ENCODE measurements at places on chromosomes 1 and 21.

DNA sequence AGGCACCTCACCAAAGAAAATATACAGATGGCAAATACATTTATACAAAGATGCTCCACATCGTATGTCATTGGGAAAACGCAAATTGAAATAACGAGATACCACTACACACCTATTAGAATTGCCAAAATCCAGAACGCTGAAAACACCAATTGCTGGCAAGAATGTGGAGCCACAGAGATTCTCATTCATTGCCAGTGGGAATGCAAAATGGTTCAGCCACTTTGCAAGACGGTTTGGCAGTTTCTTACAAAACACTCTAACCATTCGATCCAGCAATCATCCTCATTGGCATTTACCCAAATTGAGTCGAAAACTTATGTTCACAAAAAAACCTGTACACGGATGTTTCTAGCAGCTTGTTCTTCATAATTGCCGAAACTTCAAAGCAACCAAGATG, 223.3 kb upstream of the GREM2 start:
- no peak for DNase-seq

DNA sequence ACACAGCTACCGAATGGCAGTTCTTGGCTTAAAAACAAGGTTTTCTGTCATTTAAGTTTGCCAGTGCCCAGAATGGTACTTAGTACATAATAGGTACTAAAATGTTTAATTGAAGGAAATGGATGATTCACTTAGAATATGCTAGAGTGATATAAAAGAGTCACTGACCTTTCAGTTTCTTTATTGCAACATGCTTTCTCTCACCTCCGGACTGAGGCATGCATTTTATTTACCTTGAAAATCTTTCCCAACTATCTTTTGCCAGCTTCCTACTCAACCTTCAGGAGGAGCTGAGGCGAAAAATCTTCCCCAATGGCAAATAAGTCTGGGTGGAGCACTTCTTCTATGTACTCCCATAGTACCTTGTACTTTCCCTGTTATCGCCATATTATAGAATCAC, 244.9 kb downstream of the ZNF648 start:
- no peak for DNase-seq

DNA sequence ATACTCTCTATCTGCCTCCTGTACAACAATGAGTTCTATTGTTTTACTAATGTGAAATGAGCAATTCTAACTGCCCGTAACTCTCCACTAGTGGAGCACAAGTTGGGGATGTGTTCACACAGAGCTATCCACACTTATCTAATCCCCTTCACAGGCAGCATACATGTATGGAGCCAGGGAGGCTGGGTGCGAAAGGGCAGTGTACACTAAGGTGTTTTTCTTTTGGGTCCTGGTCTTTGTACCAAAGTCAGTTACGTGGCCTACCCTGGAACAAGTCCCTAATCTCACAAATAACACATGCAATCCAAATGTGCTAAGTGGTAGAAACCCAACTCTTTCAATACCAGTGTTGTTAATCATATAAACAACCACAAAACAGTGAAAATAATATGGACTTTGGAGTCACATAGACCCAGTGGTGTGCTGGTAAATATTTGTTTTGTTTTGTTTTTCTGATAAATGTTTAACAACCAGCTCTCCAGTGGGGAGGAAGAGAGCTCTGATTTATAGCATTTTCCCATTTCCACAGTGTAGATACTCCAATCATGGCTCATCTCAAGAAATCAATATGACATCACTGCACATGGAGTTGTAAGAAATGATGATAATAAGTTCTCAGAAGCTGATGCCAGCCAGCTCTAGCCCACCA, 319.9 kb upstream of the DUSP10 start:
- no peak for DNase-seq

- no peak for DNase-seq
These were observed 198.7 kb upstream of the PBX1 start for GRCh38 chr1:164360265-164360664.

GRCh38 chr1:7335224-7335879, 435.7 kb upstream of the VAMP3 start:
- DNase-seq, result no peak

GRCh38 chr1:113545626-113546025, 155.3 kb downstream of the MAGI3 start:
- DNase-seq, result no peak

DNA sequence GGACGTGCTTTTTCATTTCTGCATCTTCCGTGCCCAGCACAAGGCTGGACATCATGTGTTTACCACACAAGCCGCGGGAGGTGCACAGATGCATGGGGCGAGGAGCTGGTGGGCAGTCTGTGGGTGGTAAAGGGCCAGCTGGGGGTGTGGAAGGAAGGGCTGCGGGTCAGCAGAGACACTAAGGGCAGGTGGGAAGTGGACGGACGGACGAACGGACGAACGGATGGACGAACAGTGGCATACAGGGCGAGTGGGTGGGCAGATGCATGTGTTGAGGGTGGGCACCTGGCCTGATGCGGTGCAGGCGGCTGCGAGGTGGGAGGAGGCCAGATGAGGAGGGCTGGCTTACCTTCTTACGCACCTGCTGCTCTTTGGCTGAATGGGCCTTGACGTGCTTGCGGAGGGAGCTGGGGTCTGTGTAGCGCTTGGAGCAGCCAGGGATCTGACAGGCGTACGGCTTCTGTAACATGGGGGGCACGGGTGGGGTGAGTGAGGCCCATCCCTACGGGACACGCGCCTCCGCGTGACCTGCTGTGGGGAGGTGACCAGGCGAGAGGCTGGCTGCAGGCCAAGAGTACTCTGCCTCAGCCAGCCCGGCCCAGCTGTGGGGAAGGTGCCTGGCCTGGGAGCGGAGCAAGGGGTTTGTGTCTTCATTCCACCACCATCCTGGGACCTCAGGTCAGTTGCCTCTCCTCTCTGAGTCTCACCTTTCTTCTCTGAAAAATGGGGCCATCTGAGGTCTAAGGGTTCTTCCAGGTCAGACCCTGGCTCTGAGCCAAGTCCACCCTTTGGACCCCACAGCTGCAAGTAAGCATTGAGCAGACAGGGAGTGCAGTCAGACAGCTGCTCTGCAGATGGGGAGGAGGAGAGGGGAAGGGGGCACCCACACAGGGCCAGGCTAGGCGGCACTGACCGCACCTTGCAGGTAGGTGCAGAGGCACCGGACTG, 65.5 kb downstream of the DMRTB1 start:
- DNase-seq, result no peak

DNA sequence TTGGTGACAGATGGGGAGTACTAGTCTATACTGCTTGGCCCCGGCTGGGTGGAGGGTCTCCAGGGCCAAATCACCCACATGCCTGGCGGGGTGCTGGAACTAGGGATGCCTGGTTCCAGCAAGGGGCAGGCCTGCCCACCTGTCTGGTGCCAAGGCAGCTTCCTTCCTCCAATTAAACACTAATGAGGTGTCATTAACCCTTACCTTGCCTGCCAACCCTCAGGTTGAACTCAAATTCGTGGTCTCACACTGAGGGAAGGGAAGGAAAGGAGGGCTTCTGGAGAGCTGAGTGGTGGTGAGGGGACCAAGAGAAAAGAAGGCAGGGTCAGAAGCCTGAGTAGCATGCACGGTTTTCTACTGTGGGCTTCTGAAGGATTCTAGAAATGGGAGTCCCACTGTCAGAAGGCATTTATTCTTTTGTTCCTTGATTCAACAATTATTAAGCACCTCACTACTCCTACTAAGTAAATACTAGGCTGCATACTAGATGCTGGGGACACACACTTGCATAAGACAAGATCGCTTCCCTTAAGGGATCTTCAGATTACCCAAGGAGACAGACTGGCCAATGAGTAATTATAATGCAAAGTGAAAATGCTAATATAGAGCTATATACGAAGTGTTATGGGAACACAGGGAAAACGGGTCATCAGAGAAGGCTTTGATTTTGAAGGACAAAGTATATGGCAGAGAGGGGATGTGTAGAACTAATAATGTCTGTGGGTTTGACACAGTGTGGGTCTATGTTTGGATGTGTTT, 5.9 kb upstream of the EFNA3 start:
- no peak for DNase-seq

- DNase-seq, result no peak
These were observed 54.9 kb downstream of the ACBD3 start for GRCh38 chr1:226131639-226132038.

GRCh38 chr1:169508432-169509338, 22.9 kb upstream of the SLC19A2 start:
- no peak for DNase-seq

DNA sequence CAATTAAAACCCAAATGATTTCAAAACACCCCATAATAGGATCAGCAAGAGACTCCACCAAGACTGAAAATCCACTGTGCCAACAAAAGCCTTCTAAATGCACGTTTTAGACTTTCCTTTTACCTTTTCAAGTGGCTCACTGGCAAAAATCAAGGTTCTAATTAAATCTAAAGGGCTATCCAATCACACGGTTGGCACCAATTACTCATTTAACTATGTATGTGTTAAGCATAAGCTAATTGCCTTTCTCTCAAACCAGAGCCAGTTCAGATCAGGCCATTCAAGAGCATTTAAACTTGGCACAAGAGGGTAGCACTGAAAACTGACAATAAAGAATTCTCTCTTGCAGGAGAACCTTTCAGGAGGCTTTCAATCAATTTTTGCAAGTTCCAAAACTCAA, 139.5 kb downstream of the RGS7 start:
- DNase-seq, result no peak

DNA sequence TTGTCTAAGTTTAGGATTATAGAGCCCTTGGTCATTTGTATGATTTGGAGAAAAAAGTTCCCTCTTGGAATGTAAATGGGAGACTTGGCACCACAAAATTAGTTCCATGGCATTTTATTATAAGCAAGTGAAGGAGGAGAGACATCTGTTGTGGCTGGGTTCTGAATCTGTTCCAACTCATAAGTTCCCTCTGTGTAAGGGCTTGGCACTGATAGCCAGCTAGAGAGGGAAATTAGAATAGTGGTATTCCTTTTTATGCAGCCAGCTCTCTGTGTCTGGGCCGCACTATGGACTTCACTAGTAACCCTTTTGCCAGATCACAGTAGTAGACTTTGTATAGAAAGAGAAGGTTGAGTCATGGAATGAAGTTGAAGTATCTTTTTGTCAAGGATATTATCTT, 31.1 kb downstream of the GNAI3 start:
- DNase-seq, result no peak

- DNase-seq, result no peak
These were observed 49.1 kb upstream of the EPS8L3 start for GRCh38 chr1:109812691-109813393.

- DNase-seq, result no peak
These were observed 593.4 kb downstream of the PTPRU start for GRCh38 chr1:29829448-29830344.

DNA sequence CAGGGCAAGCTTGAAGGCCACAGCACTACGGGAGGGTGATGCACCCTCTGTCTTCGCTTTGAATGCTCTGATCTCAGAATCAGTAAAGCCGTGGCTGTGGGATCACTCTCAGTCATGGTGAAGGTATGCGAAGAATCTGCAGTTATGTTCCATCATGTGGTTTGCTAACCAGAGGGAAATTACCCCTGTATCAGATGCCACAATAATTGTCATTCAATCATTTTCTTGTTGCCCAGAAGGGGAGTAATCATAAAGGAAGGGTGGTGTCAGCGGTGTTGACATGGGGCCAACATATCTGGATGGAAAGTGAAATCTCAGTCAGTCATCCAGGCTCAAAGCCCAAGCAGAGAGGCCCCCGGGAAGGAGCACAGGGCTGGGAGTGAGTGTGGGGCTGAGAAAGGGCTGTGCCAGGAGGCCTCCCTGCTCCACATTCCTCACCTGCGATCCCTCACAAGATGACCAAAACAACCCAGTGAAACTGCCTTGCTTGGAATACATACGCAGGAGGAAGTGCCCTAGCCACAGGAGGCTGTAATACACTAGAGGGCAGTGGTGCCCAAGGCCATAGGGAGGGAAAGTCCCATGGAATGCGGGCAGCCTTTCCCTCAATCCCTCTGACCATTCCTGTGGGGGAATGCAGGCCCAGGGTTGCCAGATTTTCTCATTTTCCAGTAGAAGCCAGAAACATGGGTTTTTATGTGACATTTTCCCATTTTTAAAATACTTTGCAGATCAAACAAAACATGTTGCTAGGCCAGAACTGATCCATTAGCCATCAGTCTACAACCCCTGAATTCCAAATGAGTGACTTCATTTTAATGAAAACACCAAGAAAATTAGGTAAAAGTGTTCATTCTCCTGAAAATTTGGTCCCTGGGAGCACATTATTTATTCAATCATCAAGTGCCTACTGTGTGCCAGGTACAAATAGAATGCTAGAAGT, 95.7 kb upstream of the VANGL1 start:
- no peak for DNase-seq

GRCh38 chr1:158003406-158003800, 10.0 kb downstream of the KIRREL1 start:
- DNase-seq, result no peak

DNA sequence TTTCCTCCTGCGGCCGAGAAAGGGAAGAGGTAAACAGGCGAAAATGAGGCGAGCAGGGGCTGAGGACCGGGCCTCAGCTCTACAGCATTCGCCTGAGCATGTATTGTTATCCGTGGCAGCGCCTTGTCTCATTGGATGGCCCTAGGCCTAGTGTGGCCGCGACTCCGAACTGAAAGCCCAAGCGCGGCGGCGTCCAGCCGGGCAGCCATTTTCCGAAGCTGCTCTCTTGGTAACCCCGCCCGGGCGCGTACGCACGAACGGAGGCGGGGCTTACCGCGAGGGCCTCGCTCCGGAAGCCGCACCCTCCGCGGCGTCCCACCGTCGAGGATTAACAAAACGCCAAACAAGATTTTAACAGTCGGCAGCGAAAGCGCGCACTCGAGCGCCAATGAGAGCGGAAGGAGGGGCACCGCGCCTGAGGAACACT, 797 bp upstream of the USP1 start:
- DNase-seq, result peak; percentile 99

DNA sequence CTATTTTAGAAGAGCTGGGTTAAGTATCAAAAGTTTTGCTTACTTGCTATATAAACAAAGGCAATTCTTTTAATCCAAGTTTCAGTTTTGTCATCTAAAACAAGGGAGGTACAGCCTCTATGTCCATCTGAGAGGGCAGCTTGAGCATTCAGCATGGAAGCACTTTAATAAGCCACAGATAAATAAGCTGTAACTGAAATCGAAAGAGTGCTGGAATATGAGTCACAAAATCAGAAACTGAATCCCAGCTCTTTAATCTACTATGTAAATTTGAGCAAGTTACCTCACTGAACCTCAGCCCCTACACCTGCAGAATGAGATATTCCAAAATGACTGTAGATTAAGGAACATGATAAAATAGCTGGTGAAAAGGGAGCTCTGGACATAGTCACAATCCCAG, 80.0 kb upstream of the HP1BP3 start:
- no peak for DNase-seq

GRCh38 chr1:10429868-10430215, 391 bp upstream of the CENPS start:
- DNase-seq, result peak; percentile 30

DNA sequence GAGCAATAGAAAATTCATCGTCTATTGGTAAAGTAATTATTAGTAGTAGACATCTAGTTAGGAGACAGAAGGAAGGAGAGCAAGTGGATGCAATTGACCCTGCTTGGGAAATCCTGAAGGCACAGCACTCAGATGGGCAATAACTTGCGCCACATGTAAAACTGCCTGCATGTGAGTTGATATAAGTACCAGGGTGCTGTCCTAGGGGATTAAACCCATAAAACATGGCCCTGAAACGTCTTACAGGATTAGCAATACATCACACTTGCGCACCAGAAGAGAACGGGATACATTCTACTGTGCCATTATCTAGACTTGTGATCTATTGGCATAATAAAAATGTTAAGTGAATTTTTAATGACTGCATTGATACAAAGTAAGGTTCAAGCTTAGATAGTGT, 277.5 kb upstream of the LYPLAL1 start:
- no peak for DNase-seq

Measured in CD4-positive, alpha-beta T cell treated with Interleukin-12 subunit alpha and Interleukin-12 subunit beta, for 1 hour (primary cell).